Upper lobe of left lung (tissue), 6 donors: ENCODE measurements at places on chromosomes 3 and 15. TPM values are rescaled to one million over a fixed set of nuclear protein-coding genes. Genes with fewer than 3 reads are reported as not detected.

DNA sequence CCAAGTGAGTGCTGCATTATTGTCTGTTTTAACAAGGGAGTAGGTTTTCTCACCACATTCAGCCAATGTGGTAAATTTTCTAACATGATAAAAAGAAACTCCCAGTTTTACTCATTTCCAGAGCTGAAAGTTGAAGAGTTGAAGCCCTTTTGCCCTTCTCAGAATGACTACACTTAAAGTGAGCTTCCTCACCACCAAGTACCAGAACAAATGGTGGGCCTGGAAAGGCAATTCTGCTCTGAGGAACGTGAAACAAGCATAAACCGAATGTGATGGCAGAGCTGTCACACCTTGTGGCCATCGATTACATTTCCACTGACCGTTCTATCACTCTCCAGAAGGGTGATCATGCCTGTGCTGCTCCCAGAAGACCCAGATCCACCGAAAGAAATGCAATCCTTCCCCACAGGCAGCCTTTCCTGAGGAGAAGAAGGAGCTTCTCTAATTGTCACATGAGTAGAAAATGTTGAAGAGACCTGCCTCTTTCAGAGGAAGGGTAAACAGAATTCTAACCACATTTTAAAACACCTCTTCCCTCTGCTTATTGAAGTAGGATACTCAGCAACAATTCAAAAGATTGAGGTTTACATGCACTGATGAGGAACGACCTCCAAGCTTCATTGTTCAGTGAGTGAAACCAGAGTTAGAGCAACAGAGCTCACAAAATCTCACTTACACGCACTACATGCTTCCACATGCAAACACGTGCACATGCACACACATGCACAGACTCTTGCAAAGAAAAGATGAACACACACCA lies 21.4 kb upstream of the CCR9 start:
- no peak for DNase-seq

GRCh38 chr15:101115786-101116680 lies 135.8 kb downstream of the CHSY1 start:
- DNase-seq = no peak

Gene FAM107A
- 49.1 TPM for total RNA-seq

DNA sequence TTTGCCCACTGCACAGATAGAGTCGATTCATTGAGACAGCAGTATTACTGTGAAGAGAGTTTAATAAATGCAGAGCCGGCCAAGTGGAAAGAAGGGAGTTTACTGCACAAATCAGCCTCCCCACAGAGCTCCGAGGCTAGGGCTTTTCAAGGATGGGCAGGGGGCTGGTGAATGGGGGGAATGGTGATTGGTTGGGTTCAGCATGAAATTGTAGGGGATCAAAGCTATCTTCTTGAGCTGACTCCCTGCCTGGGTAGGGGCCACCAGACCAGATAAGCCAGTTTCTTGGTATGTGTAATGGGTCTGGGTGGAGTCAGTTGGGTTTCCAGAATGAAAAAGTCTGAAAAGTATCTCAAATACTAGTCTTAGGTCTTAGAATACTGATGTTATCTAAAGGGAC lies 66.6 kb downstream of the SYNPR start:
- no peak for DNase-seq

DNA sequence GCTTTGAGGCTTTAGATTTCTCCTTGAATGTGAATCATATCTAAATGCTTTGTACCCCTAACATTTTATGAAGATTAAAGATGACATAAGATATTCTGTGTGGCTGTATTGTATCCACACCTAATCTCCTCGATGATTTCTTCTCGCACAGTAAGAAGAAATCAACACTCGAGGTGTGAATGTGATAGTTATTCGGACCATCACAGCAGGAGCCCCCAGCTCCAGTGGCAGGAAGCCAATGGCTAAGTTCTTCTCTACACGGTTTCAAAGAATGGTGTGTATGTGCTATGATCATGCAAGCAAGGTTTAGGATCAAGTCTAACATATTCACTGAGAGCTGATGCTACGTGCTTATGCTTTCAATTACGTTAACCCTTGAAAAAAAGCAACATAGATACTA lies 271.0 kb downstream of the SUCLG2 start:
- no peak for DNase-seq

DNA sequence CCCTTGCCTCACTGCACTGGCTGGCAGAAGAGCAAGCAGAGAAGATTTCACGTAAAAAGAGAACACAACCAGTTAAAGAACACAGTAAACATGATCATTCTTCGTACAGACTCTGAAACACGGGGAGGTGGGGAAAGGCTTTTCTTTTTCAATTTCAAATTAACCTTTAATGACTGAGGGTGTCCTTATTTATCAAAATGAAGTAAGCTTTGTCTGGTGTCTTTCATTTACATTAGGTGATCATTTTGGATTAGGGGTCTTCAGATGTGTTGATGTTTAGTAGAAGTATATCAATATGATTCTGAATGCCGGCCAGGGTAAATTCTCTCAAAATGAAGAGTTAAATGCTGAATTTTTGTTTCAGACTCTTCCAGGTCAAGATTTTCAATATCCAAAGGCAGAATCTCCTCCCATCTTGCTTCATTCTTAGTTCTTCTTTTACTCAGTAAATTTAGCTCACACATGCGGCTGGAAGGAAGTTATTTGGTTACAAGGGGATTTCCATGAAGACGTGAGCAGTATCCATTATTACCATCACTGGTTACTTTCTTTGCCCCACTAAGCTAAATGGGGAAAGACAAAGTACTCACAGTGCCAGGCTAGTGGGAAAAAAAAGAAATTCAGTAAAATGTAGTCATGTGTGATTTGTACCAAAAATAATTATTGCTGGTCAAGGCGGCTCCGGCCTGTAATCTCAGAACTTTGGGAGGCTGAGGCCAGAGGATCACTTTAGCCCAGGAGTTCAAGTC lies 272.2 kb upstream of the NR2F2 start:
- no peak for DNase-seq

Gene SERPINI2
- total RNA-seq = 28.1 TPM

GRCh38 chr15:27244047-27244446 lies 273.1 kb downstream of the GABRG3 start:
- no peak for DNase-seq

- no peak for DNase-seq
These were observed 506.2 kb upstream of the IL12A start for GRCh38 chr3:159482241-159482993.
